ENCODE measurements at places on chromosomes 12 and 14. TPM values are rescaled to one million over a fixed set of nuclear protein-coding genes. Genes with fewer than 3 reads are reported as not detected.

The GAS2L3 gene
- 34.0 TPM for polyA plus RNA-seq

The KIF26A gene
- polyA plus RNA-seq = 8.8 TPM

The CLEC4D gene
- polyA plus RNA-seq = 0.03 TPM

The RNF41 gene
- polyA plus RNA-seq = 32.2 TPM

The NPAS3 gene
- polyA plus RNA-seq = 1.0 TPM

The NTN4 gene
- polyA plus RNA-seq = 28.4 TPM

The MAP3K9 gene
- polyA plus RNA-seq = 3.7 TPM

The CLEC9A gene
- 2.5 TPM for polyA plus RNA-seq

The TCHP gene
- polyA plus RNA-seq = 27.7 TPM

The LTBR gene
- polyA plus RNA-seq = 132 TPM

The RHEBL1 gene
- polyA plus RNA-seq = 0.79 TPM

The SLC5A8 gene
- 0.22 TPM for polyA plus RNA-seq

The PRH2 gene
- 0.55 TPM for polyA plus RNA-seq

The LBHD2 gene
- polyA plus RNA-seq = not detected

The KRT3 gene
- polyA plus RNA-seq = not detected

The OR10A7 gene
- not detected for polyA plus RNA-seq

The FOXA1 gene
- polyA plus RNA-seq = 36.0 TPM

The TAS2R30 gene
- polyA plus RNA-seq = 0.07 TPM

The IFI27 gene
- polyA plus RNA-seq = 12.9 TPM

The GALNT9 gene
- 4.5 TPM for polyA plus RNA-seq

The FAIM2 gene
- 8.9 TPM for polyA plus RNA-seq

All from large intestine (tissue), 12 donors.